ENCODE measurements at places on chromosomes 2 and 18.

- no peak for DNase-seq
Measured at GRCh38 chr2:144462266-144462665, 57.7 kb downstream of the ZEB2 start.

GRCh38 chr18:57175532-57175931 lies 28.6 kb downstream of the BOD1L2 start:
- DNase-seq = no peak

- DNase-seq = no peak
Measured at GRCh38 chr18:58784601-58785137, 80.0 kb upstream of the ZNF532 start.

DNA sequence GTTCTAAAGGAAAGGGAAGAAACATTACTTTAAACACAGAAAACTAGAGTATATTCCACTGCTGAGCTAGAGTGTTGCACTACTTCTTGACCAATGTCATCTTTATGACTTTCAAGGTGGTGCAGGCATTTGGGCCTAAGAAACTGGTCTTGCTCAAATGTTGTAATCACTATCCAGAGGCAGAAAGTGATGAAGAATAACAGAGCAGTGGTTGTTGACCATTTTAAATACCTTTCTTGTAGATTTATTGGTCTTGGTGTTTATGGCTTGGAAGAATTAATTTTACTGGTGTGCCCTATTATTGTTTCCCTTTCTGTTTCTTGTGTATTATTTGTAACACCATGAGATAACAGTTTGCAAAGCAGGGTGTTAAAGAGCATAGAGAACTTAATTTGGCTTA lies 56.9 kb upstream of the SCN7A start:
- DNase-seq = no peak

- no peak for DNase-seq
Measured at GRCh38 chr18:55106906-55107305, 147.6 kb upstream of the CCDC68 start.

DNA sequence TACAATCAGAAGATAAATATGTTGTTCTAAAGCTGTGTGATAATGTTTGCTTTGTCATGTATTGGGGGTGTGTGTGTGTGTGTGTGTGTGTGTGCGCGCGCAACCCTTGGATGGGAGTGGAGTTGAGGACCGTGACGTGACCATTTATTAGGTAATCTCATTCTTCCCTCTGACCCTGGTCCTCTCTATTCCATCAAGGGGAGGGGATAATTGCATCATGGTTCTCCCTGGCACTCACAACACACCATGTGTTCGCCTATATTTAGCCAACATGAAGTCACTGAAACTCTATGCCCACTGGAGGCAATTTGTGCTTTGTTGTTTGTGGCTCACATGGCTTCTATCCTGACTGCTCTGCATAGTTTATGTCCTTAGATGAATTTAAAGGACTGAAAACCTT lies 79.8 kb upstream of the LRPPRC start:
- no peak for DNase-seq

- DNase-seq = no peak
Measured at GRCh38 chr18:24482821-24483220, 22.4 kb downstream of the HRH4 start.

DNA sequence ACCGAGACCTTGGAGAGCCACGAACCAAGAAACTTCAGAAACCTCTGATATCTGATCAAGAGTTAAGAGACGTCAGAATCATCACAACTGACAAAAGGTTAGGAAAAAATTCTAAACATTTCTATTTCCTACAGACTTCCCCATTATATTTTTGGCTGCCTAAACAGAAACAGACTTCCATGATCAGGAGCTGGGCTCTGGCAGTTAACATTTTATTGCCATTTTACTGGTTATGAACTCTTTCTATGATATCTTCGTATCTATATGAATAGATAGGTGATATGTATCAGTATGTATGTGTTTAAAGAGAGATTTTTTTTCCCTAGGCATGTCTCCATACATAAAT lies 31.1 kb upstream of the PPP1R1C start:
- DNase-seq = no peak

- peak; percentile 80 for DNase-seq
Measured at GRCh38 chr18:3585656-3586509, 135.9 kb downstream of the TGIF1 start.

DNA sequence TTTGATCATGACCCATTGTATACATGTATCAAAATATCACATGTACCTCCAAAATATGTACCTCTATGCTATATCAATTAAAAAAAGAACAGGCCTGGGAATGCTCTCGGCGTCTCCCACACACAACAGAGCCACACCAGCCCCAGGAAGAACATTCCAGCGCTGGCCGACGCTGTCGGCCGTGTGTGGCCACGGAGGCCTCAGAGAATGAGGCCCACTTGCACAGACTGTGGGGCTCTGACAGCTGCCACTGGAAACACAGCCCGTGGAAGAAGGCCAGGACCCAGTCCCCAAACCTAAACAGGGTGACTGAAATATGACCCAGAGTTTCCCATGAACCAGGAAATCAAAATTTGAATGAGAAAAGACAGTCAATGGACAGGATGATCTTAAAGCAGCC lies 69.7 kb downstream of the EIPR1 start:
- no peak for DNase-seq

DNA sequence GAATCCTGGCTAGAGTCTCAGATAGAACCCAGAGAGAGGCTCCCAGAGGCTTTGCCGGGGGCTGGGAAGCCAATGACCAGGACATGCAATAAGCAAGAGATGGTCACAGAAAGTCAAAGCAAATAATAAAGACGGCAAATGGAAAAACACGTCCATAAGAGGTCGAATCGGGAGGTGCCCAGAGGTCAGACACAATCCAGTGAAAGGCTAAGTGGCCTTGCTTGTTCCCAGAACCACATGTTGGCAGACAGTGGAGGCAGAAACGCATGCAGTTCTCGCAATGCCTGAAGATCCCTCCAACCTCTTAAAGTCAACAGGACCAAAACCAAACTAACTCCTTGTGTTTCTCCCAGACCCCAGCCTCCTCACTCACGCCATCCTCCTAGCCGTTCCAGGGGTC lies 3.0 kb downstream of the CYB5A start:
- no peak for DNase-seq

GRCh38 chr2:129742415-129743180 lies 236.9 kb upstream of the RAB6C start:
- no peak for DNase-seq

DNA sequence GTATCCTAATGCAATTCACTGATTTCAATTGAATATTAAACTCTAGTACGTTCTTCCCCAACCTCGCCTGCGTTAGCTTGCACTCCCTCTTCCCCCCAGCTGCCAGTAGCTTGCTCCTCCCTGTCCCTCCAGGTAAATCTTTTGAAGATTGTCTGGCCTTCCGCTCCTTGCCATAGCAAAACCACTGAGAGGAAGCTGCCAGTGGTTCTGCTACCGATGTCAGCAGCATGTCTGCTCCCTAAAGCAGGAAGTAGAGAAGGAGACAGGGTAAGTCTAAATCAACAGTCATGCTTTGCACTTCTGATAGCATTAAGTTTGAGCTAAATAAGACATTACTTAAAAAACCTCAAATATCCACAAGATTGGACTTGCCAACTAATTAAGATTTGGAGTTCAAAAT lies 89.1 kb downstream of the SCN2A start:
- DNase-seq = no peak

All from stimulated activated naive CD8-positive, alpha-beta T cell treated with anti-CD3 and anti-CD28 coated beads, Interleukin-15, Interleukin-2, amounts not matched to agents 100 U/mL and 50 U/mL, for 24 hours (primary cell).